ENCODE measurements at places on chromosomes 3 and 15.

DNA sequence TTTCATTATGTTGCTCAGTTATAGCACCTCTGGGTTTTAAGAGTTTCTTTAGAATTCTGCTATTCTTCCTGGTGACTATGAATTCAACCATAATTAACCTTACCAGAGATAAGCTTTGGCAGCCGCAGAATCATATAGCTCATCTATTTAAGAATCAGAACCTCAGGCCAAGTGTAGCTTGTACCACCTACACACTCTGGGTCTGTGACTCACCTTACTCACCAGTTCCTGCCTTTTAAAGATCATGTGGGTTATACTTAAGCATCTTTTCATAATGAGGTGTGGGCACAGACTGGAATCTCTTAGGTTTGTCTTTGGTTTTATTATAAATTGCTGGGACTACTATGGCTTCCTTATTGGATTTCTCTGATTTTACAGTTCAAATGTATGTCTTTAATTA, 21.9 kb downstream of the CDV3 start:
- no peak for DNase-seq

GRCh38 chr3:12939137-12939536, 97.8 kb upstream of the RPL32 start:
- DNase-seq: no peak

DNA sequence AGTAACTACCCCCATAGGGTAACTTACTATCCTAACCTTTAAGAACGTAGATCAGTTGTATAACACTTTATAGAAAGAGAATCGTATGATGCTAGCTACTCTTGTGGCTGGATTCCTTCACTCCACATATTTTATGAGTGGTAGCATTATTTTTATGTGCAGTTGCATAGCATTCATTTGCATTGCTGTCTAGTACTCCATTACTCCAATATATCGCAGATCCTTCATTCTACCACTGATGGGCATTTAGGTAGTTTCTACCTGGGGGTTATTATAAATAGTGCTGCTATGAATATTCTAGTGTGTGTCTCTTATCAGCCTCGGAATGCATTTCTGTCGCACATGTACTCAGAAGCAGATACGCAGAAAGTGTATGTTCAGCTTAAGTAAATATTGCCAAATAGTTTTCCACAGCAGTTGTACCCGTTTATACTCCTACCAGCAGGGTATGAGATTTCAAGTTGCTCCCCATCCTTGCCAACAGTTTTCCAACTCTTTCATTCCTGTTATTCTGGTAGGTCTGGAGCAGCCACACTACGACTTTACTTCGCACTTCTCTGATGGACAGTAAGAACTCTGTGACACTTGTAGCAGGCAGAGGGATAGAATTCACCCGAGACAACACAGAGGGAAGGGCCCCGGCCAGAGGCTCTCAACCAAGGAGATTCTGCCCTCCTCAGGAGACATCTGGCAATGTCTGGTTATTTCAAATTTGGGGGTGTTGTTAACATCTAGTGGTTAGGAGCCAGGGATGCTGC, 9.8 kb upstream of the VGLL4 start:
- peak; percentile 16 for DNase-seq

DNA sequence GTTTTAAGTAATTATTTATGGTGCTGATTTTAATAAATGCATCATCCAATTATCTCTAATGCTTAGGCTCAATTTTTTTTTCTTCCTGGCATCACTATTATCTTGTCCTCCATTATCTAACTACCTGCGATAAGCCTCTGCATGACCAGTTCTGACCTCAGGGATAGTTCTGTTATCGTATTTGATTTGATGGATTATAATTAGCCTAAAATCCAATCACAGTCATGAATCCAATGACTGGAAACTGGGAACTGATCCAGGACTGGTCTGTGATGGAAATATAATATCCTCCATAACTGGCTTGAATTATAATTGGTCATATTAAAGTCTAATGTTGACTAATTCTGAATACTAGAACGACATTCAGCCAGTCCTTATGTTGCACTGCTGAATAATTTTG, 1.1 kb downstream of the MYH15 start:
- no peak for DNase-seq

DNA sequence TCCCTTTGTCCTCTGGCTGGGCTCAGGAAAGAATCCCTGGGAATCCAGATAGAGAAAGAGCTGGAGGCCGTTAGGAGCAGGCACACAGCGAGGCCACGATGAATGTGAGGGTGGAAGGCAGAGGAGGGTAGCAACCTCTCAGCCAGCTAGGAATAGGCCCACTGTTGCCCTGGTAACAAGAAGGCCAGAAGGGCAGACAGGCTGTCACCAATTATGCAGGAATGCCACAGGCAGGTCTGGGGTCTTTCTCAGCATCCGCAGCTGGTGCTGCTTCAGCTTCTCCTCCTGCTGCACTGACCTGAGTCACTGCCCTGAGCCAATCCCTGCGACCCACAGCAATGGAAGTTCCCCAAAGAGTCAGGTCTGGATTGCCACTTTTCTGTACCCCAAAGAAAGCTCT, 62.8 kb upstream of the C3orf80 start:
- DNase-seq: no peak

- peak; percentile 9 for DNase-seq
Measured at GRCh38 chr3:70990723-70991122, 592.8 kb downstream of the FOXP1 start.

DNA sequence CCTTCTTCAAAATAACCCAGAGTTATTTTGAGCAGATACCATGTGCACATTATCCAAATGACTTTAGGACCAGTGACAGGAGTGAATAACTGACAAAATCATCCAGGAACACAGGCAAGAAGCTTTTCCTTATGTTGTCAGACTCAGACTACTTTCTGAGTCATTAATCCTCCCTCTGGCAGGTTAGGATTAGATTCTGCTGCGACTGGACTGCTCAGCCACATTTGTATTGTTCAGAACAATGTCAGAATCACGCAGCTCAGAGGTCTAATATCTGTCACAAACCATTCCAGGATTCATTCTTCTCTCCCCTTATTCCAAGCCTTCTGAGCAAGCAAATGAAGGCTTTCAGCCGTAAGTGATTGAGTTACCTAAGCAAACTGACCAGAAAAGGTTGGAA, 34.8 kb upstream of the FAM174B start:
- DNase-seq: no peak

- no peak for DNase-seq
Measured at GRCh38 chr15:56913241-56913640, 5.2 kb upstream of the TCF12 start.

GRCh38 chr3:111073218-111073617, 1.6 kb downstream of the NECTIN3 start:
- DNase-seq: no peak

GRCh38 chr3:3196148-3196861, 16.8 kb upstream of the CRBN start:
- DNase-seq: peak; percentile 29

DNA sequence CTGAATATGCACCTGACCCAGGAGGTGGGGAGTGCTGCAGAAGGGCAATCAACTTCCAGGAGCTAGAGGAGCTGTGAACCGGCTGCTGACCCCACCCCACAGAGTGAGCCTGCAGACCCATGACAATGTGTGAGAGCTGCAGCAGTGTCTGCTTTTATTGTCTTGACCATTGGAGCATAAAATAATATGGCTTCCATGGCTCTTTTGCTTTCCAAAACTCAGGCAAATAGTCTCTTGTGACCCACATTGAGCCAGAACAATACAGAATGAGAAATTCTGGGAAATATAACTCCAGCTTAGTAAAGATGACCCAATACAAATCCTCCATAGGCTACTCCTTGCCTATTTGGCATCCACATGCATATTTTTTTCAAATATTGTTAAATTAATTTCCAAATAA, 309.6 kb downstream of the PYDC2 start:
- no peak for DNase-seq

DNA sequence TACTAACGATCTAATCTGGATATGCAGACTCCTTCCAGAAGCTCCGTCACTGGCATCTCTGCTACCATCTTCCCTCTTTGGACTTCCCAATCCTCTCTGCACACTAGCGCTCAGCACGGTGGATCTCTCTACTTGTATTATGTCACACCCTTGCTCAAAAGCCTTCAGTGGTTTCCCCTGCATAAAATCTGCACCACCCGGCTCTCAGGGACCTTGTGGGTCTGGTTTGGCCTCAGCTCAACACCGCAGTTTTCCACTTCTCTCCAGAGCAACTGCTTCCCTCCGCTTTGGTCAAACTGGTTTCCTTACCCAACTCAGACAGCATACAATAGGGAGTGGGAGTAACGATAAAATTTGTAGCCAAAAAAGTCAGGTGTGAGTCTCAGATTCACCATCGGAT, 30.7 kb upstream of the HES1 start:
- DNase-seq: no peak

DNA sequence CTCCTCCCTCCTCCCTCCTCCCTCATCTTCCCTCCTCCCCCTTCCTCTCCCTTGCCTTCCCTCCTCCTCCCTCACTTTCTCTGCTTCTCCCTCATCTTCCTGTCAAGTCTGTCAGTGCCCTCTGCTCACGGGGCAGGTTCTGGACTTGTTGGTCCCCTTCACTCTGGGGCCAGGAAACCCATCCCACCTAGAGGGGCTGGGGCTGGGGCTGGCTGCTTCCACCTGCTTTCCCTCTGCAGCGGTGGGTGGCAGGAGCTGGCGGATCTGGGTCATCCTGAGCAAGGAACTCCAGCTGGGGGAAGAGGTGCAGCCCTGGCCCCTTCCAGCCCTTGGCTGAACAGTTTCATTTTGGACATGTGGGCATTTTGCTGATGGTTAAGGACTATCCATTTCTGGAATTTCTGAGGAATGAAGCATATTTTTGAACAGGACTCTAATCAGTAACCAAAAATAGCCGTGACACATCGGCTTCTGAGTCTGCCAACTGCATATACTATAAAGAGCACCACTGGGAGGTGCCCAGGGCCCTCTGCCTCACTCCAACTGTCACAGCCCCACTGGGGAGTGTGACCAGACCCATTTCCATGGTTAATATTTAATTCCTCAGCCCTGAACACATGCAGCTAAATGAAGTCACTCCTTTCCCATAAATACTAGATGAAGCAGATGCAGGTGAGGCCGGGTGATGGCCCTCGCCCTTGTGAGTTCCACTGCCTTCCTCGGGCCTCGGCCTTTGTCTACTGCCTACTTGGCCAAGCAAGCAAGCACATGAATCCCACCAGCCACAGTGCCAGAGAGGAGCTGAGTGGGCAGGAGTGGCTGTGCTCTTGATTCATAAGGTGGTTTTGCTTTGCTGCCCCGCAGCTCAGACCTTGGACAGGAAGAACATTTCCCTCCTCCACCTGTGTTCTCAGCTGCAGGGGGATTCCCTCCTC, 39.8 kb downstream of the CHDH start:
- no peak for DNase-seq

- no peak for DNase-seq
Measured at GRCh38 chr15:27671819-27672437, 427.2 kb downstream of the OCA2 start.
